ENCODE measurements at places on chromosomes 3 and 15.

- no peak for DNase-seq
These were observed 130.5 kb downstream of the LRRC3B start for GRCh38 chr3:26753095-26753494.

DNA sequence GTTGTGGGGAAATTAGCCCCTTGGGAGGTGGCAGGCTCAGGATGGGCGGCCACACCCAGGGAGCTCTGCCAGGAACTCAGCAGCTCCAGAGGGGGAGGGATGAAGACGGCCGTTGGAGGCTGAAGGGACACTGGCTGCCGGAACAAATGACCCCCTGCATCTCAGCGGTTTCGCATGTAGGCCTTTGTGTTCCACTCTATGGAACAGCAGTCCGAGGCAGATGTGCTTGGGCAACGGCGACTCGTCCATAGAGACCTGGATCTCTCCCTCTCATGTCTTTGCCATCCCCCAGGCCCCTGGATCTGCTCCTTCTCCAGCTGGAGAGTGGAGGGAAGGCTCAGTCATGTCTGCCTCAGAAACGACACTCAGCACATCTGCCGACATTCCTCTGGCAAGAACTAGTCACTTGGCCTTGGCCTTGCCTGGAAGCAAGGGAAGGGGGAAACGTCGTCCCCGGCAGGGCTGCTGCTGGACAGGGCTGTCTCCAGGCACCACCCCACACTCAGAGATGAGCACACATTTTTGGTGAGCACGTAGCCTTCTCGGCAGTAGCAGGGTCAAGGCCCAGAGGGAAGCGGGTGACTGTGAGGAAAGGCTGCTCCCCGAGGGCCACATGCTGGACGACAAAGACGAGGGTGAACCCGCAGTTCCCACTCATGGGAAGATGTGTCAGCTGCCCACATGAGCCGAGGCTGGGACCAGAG lies 83.8 kb downstream of the ASB7 start:
- no peak for DNase-seq

DNA sequence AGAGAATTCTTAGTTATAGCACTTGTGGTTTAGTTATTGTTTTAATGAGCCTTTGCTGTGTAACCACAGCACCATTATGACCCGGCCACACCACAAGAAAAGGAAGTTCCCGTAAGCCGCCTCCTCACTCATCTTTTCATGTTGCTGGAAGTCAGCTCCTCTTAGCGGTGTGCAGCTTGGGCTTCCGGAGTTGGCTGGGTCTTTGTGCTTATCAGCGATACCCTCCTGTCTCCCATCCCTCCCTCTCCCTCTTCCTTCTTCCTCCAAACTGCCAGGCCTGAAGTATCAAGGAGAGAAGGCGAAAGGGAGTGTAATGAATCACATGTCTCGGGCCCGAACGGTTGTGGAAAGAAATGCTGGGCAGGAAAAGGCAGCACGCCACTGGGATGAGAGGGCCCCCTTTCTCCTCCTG lies 353.5 kb downstream of the MCTP2 start:
- DNase-seq = no peak

GRCh38 chr15:39579487-39580116 lies 1.3 kb upstream of the THBS1 start:
- no peak for DNase-seq

- DNase-seq = no peak
These were observed 274.6 kb upstream of the ROPN1 start for GRCh38 chr3:124266487-124266886.

- no peak for DNase-seq
These were observed 69.2 kb upstream of the CSTA start for GRCh38 chr3:122255757-122256439.

GRCh38 chr3:124229420-124229819 lies 237.5 kb upstream of the ROPN1 start:
- no peak for DNase-seq

GRCh38 chr3:124691599-124691998 lies 38.7 kb upstream of the UMPS start:
- no peak for DNase-seq

DNA sequence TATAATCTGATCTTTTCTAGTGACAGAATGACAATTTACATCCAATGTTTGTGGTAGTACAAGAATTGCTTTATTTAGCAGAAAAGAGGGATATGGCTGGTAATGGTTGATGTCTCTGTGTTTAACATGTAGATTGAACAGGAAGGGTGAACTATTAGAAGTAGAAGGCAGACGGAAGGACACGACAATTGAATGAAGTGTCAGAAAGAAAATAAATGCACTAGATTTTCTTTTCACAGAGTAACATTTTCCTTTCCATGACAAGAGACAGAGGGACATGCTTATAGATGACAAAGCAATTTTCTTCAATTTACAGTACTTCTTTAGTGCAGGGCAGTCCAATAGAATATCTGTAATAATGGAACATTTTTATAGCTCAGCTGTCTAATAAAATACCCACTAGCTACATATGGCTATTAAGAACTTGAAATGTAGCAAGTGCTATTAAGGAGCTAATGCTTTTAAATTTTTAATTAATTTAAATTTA lies 48.9 kb upstream of the MBNL1 start:
- DNase-seq = no peak

DNA sequence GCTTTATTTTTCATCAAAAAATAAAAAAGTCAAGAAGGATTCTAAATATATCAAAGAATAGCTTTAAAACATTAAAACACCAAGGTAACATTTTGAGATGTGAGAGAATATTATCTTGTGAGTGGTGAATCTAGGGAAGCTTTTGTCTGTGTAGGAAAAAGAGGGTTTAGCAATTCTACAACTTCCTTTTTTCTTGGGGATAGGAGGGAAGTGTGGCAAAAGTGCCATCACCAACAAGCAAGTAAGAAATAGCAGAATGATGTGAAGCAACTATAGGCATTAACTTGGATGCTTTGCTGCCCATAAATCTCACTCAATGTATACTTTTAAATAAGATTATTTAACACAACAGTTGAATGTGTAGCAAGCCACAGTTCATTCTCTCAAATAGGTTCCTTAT lies 57.8 kb upstream of the SUCLG2 start:
- DNase-seq = no peak

GRCh38 chr3:106058475-106058874 lies 189.7 kb upstream of the CBLB start:
- no peak for DNase-seq

- no peak for DNase-seq
These were observed 22.0 kb upstream of the RBSN start for GRCh38 chr3:15120986-15121385.

GRCh38 chr3:15629860-15630597 lies 28.5 kb downstream of the BTD start:
- DNase-seq = no peak

DNA sequence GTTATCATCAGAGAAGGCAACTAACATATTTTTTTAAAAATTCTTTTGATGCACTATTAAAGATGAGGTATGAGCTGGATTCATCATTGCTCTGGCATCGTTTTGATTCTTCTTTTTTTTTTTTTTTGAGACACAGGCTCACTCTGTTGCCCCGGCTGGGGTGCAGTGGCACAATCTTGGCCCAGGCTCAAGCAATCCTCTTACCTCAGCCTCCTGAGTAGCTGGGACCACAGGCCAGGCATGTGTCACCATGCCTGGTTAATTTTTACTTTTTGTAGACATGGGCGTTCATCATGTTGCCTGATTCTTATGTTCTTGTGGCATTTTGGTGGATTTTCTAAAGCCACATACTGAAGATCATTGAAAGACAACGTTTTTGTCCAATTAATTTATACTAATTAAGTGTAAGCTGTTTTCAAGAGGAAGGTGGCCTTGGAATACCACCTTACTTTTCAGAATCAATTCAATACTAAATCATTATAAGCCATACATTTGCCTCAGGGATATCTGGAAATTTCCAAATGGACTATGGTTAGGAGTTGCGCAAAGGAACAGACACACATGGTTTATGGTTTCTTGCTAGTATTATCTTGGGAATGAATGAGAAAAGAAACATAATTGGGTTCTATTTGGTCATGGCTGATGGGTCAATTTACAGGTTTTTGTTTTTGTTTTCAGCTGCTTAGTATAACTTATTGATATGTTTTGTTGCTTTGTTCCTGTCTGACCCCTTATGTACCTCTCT lies 22.8 kb downstream of the SLC28A2 start:
- DNase-seq = no peak

DNA sequence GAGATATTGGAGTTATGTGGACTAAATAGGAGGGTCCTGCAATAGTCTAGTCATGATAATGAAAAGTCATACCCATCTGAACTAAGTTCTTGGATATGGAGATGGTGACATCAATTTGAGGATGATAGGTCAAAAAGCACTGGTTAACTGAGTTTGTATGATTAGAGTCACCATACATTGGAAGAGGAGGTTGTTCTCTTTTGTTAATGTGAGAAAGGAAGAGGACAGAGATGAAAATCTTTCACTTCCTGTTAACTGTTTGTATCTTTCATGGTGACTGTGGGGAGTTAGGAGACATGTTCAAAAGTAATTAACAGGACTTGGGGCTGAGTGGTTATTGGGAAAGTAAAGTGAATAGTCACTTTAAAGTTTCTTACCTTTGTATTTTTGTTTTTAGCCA lies 11.1 kb downstream of the TMEM62 start:
- no peak for DNase-seq

DNA sequence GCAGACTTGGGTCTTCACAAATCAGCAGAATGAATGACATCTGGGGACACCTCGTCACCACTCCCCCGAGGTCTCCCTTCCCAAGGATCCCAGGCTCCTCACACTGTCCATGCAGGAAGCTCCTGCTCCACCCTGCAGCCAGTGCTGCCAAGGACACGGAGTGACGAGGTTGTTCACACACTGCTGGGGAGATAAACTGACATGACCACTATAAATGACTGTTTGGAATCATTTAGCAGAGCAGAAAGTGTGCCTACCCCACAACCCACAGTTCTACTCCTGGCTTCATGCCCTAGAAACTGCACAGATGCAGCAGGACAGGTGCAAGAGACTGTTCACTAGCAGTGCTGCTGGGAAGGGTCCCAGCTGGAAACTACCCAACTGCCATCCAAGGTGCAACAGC lies 19.7 kb upstream of the PRSS50 start:
- no peak for DNase-seq

- DNase-seq = no peak
These were observed 240.6 kb downstream of the OTOL1 start for GRCh38 chr3:161737171-161737570.

- no peak for DNase-seq
These were observed 51.2 kb downstream of the KLHL25 start for GRCh38 chr15:85743392-85744055.

DNA sequence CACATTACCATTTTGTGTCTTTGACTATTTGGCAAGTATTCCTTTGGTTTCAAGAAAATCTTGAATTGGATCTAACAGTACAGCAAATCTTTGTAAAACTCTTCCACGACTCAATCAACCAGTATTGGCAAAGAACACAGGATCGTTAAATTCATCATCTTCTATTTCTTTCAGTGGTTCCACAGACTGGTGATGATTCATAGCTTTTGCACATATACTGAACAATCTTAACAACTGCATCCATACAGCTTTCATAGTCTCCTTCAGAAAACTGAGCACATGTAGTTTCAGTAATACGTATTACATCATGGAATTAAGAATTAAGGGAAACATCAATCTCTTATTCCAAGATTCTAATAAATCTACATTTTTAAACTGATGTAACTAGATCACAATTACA lies 91.6 kb upstream of the LIPC start:
- DNase-seq = no peak

- no peak for DNase-seq
These were observed 52.8 kb downstream of the LPP start for GRCh38 chr3:188206787-188207186.

- no peak for DNase-seq
These were observed 43.9 kb upstream of the PARP14 start for GRCh38 chr3:122636697-122637096.

DNA sequence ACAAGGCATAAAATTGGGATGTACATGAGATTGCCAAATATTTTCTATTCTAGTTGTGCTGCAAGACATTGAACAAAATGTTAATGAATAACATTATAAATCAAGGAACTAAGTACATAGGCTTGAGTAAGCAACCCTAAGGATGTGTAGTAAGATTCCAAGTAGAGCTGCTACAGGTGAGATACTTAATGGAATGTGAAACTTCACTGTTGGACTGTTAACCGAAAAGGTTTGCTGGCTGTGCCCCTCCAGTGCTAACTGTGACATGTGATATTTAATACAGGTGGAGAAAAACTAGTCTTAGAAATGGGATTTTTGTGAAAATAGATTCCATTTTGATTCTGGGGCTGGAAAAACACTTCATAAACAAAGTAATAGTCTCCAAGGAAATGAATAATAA lies 52.4 kb downstream of the TSC22D2 start:
- no peak for DNase-seq

DNA sequence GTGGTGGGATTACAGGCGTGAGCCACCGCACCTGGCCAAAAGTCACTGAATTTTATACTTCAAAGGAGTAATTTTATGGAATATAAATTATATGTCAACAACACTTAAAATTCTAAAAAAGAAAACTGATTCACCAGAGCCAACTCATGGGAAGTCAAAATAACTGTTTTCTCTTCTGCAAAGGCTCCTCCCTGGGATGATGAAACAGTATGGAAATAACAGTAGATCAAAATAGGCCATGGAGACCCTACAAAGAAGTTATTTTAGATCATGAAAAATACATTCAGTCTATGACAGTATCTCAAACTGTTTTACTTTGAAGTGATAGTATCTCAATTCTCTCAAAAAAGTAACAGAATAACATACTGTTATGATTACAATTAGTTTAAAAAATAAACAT lies 102.7 kb downstream of the IGSF11 start:
- no peak for DNase-seq

GRCh38 chr3:195054311-195054710 lies 216.6 kb downstream of the XXYLT1 start:
- no peak for DNase-seq

GRCh38 chr15:96330064-96330449 lies 443 bp upstream of the NR2F2 start:
- DNase-seq = no peak

- no peak for DNase-seq
These were observed 37.9 kb downstream of the MYO5C start for GRCh38 chr15:52257734-52258062.

DNA sequence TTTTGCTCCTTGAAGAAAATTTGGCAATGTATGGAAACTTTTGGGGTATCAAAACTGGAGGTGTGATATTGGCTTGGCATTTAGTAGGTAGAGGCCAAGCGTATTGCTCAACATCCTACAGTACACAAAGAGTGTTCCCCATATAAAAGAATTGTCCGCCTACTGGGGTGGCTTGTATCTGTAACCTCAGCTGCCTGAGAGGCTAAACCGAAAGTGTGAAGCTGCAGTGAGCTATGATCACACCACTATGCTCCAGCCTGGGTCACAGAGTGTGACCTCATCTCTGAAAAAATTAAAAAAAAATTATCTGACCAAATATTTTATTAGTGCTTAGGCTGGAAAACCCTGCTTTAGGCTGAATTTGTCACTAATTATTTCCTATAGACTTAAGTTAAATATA lies 483.9 kb downstream of the PYDC2 start:
- DNase-seq = no peak

GRCh38 chr3:152922554-152922953 lies 87.6 kb downstream of the P2RY1 start:
- no peak for DNase-seq

DNA sequence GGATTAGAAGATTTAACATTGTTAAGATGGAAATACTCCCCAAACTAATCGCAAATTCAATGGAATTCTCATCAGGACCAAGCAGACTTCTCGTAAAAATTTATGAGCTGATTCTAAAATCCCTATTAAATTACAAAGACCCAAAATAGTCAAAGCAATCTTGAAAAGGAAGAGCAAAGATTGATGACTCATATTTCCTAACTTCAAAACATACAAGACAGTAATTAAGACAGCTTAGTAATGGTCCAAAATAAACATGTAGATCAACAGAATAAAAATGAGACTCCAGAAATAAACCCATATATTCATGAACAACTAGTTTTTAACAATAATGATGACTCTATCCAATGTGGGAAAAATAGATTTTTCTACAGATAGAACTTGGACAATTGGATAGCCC lies 148.7 kb downstream of the SI start:
- no peak for DNase-seq

Measured in activated naive CD4-positive, alpha-beta T cell (primary cell).